ENCODE measurements at places on chromosomes 7 and 10.

DNA sequence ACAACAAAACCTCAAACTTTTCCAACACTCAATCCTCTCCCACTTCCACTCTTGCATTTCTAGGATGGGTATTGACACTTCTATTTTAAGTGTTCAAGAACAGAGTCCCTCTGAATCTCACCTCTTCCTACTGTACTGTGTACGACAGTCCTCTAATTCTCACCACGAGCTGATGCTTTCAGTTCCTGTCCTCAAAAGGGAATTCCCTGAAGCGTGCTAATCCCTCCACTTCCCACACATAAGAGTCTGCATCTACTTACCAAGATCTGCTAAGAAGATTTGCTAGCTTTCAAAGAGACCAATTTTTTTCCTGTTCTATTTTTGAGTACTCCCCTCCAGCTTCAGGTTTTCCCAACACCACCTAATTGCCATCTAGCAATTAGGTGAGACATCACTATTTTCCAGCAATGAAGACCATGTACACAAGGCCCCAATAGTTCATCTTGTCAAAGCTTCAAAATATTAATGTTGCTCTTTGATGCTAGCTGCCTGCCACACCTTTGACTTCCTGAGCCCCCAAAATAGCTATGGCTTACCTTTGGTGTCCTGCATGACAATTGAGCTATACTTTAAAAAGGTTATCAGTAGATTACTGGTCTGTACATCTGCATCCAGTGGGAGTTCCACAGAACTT lies 54.4 kb downstream of the ARMH3 start:
- DNase-seq, result no peak

DNA sequence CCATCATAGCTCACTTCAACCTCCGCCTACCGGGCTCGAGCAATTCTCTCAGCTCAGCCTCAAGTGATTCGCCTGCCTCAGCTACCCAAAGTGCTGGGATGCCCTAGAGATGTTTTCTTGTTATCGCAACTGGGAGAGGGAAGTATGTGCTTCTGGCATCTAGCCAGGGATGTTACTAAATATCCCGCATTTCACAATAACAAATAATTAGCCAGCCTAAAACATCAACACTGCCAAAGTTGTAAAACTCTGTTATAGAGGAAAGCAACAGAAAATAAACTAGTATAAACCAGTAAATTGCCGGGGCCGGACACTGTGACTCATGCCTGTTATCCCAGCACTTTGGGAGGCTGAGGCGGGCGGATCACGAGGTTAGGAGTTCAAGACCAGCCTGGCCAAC lies 7.2 kb downstream of the INA start:
- peak; percentile 75 for DNase-seq

DNA sequence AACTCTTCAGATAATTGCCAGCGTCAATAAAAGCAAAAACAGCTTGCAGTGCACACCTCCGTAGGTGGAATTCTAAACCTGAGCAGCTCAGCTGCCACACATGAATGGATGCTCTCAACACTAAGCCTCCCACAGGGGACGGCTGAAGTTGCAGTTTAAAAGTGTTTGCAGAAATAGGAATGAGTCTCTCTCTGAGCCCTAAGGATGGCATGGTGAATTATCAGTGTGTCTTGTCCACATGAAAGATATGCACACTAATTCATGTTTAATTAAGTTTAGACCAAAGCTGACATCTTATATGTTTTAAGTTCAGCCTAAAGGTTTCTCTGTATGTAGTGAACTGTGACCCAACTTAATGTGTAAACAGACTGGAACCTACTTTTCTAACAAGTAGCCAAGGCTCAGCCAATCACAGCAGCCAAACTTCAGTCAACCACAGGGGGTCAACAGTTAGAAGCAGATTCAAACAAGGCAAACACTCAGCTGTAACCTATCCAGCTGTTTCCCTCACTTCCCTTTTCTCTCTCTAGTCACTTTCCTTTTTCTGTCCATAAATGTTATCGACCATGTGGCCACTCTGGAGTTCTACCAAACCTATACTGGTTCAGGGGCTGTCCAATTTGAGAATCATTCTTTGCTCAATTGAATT lies 38.1 kb downstream of the CTTNBP2 start:
- no peak for DNase-seq

GRCh38 chr7:38321515-38321944 lies 48.1 kb upstream of the TARP start:
- DNase-seq, result peak; percentile 88

DNA sequence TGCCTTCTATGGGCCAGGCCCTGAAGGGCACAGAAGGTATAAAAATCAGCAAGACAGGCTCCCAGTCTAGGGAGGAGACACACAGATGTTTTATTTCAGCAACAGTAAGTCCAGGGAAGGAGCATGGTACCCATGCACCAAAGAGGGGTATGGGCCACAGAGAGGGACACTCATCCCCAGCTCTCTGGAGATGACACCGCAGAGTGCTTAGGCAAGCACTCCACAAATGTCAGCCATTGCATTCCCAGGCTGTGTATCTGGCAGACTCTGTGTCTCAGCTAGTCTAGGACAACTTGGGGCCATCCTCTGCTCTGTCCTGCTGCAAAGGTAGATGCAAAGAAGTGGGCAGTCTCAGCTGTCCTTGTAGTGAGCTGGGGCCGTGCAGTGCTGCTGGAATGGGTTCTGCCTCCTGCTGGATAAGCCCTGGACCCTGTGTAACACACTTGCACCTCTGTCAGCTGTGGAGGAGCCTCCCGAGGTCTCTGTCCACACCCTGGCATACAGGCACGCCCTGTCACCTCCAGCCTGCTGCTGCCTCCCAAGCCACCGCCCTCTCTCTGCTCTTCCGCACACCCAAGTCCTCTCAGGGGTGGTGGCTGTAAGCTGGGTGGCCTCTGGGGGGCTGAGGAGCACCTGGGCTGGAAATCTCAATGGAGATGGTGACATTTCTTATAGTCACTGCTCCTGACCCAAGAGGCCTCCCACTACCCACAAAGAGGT lies 57.6 kb downstream of the VOPP1 start:
- no peak for DNase-seq

DNA sequence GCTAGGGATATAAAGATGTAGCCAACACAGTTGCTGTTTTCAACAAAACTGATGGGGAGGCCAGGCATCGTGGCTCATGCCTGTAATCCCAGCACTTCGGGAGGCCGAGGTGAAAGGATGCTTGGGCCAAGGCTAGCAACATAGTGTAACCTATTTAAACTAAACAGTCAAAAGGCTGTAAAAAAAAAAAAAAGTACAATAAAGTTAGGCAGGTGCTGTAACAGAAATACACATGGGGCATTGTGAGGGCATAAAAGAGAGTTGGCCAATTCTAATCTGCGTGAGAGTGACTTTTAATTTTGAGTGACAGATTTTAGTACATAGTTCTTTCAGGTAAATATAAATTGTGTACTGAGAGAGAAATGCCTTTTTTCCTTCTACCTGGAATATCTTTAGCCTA lies 6.2 kb downstream of the XRCC2 start:
- no peak for DNase-seq

DNA sequence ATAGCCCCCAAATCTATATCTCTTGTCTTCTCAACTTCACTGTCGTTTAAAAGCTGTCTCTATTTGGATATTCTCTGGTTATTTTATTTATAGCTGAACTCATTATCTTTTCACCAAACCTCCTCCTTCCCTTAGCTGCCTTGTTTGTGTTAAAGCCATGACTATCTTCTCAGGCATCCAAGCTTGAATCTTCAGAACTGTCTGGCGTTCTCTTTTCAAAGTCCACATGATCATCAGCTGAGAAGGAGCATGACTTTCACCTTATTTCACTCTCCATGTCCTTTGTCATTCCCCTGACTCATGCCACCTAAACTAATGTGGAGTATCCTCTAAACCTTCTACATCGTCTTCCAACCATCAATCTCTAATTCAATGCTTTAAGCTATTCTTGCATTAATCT lies 5.7 kb upstream of the GLCCI1 start:
- peak; percentile 47 for DNase-seq

- DNase-seq, result no peak
Measured at GRCh38 chr7:2048531-2048930, 184.2 kb downstream of the MAD1L1 start.

GRCh38 chr10:85609509-85609908 lies 757.1 kb downstream of the GRID1 start:
- DNase-seq, result no peak

- DNase-seq, result no peak
Measured at GRCh38 chr7:29105191-29105590, 41.1 kb downstream of the CPVL start.

- DNase-seq, result no peak
Measured at GRCh38 chr7:50293509-50294179, 10.9 kb upstream of the IKZF1 start.

- DNase-seq, result no peak
Measured at GRCh38 chr10:91875779-91876178, 33.5 kb downstream of the FGFBP3 start.

- DNase-seq, result no peak
Measured at GRCh38 chr10:59970396-59971368, 64.3 kb upstream of the CCDC6 start.

DNA sequence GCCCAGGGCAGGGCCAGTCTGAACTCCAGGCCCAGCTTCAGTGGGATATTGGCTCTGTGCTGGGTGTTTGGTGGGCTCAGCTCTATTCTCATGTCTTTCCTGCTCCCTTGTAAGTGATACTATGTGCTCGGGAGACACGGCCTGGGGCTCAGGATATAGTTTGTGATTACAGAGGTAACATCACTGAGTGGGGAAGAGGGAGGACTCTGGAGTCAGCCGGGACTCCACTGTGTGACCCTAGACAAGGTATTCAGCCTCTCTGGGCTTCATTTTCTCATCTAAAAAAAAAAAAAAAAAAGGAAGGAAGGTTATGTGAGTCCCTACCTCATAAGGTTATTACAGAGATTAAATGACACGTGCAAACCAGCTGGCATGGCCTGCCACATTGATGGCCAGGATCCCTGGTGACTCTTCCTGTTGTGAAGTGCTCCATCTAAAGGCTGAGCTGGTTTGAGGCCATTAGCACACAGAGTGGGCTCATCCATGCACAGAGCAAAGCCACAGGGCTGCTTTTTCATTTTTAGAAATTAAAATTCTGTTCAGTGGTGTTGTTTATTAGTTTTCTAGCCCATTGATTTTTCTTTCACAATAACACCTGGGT lies 15.7 kb downstream of the SLC13A4 start:
- no peak for DNase-seq

- DNase-seq, result no peak
Measured at GRCh38 chr7:37249240-37249639, 199.4 kb downstream of the ELMO1 start.

DNA sequence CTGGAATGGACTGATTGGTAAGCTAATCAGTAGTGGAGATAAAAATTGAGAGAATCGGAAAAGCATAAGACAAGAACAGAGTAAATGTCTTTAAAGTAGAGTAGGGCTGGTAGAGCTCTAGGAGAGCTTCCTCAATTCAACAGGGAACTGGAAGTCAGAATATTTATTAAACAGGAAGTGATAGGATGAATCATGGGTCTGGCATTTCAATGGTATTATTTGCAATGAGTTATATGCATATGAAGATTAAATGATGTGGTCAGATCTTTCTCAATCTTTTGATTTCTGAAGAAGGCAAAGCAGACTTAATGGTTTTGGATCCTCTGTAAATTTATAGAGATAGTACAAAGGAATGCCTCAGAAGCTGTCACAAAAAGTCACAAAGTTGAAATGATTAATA lies 349.0 kb downstream of the HPSE2 start:
- peak; percentile 45 for DNase-seq

DNA sequence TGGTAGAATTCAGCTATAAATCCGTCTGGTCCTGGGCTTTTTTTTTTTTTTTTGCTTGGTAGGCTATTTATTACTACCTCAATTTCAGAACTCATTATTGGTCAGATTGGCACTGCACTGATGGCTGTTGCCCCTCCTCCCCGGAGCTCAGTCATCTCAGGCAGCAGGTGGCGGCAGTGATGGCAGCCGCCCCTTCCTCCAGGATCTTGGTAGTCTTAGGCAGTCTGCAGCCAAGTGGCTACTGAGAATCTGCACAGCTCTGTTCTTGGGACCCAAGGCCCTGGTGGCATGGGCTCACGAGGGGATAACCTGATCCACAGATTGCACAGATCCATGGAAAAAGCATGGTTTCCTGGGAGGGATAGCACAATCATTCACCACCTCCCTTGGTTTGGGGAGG lies 77.9 kb downstream of the GPR85 start:
- DNase-seq, result no peak

DNA sequence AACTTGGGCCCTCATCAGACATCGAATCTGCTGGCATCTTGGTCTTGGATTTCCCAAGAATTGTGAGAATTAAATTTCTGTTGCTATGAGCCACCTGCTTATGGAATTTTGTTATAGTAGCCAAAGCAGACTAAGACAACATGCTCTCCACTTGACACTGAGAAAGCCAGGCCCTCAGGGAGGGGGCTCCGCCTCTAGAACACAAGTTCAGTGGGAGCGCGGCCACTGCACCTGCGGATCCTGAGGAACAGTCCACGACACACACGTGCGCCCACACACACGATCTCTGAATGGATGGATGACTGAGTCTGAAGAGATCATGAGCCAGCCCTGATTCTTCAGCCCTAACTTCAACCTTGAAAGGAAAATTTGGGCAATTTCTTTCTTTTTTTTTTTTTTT lies 73.7 kb downstream of the CTBP2 start:
- no peak for DNase-seq

DNA sequence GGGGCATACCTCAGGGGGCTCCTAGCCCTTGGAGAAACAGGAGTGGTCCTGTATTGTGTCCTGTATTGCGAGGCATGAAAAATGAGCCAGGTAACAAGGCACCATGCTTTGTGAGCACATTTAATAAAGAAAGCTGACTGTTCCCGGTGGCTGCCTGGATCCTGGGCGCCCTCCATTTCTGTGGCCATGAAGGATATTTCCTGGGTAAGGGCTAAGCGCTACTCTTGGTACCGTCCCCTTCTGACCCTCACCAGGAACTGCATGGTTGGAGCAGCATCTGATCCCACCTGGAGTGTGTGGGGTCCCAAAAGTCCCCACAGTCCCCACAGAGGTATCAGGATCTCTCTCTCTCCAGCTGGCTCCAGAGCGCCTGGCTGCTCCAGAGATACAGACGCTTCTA lies 139.5 kb downstream of the MAPK8 start:
- no peak for DNase-seq

DNA sequence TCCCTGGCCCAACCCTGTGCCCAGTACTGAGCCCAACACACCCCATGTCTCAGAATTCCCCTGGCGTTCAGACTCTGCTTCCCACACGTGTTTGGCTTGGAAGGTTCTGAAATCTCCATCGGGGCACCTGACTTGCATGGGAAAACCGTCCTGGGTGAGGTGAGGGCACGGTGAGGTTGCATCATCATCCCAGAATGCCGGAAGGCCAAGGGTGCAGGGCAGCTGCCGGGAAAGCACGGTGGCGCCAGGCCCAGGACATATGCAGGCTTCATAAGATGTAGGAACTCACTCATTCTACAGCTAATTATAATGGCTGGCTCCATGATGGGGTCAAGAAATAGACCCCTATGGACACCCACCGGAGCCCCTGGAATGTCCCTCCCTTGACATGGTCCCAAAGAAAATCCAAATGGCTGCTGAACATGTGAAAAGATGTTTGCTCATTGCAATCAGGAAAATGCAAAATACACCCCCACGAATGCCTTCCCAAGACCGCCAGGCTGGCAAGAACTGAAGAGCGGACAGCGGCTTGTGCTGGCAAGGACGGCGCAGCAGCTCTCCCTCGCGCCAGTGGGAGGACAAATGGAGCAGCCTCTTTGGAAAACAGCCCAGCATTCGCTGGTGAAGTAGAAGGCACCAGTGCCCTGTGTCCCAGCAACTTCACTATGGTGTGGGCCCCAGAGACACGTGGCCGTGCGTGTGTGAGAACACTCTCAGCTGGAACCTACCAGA lies 2.3 kb downstream of the KNDC1 start:
- no peak for DNase-seq
